Midbrain (tissue), 1 donor: ENCODE measurements at places on chromosomes 7 and 10.

- DNase-seq, result no peak
Measured at GRCh38 chr7:83751217-83751616, 102.3 kb upstream of the SEMA3E start.

GRCh38 chr10:588246-589165 is 101.0 kb downstream of the DIP2C start:
- DNase-seq, result no peak

DNA sequence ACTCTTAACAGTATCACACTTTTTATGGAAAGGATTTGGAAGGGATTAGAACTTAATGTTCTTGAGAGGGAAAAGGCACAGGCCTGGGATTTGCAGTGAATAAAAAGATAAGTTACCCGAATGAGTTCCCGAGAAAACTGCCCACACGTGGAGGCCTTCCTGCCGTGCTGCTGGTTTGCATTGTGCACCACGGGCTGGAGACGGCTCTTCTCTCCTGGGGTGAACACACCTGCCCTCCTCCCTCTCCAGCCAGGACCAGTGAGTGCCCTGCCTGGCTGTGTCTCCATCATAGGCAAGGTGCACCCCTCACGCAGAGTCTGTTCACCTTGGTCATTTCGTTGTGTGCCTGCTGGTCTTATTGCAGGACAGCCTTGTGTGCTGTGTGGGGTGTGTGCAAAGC is 336.3 kb upstream of the SHH start:
- DNase-seq, result no peak

GRCh38 chr10:128922172-128922571 is 544.9 kb upstream of the MGMT start:
- DNase-seq, result no peak

- no peak for DNase-seq
Measured at GRCh38 chr10:51204066-51204465, 129.8 kb downstream of the PRKG1 start.

DNA sequence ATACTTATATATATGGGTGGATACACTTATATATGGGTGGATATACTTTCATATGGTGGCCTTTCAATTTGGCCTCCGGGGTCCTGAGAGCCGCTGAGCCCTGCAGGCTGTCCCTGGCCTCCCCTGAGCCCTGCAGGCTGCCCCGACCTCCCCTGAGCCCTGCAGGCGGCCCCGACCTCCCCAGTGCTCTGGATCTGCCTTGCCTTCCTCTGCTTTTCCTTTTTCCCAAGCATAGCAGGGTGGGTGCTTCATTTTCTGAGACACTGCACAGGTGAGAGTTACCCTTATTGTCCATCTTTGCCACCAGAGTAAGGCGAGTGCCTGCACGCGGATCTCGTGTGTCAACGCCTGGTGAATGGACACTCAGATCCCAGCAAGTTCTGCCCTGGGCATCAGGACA is 106.6 kb downstream of the VIPR2 start:
- no peak for DNase-seq

GRCh38 chr10:86281396-86281795 is 85.2 kb downstream of the GRID1 start:
- no peak for DNase-seq

GRCh38 chr7:94304878-94305277 is 89.8 kb upstream of the COL1A2 start:
- no peak for DNase-seq

DNA sequence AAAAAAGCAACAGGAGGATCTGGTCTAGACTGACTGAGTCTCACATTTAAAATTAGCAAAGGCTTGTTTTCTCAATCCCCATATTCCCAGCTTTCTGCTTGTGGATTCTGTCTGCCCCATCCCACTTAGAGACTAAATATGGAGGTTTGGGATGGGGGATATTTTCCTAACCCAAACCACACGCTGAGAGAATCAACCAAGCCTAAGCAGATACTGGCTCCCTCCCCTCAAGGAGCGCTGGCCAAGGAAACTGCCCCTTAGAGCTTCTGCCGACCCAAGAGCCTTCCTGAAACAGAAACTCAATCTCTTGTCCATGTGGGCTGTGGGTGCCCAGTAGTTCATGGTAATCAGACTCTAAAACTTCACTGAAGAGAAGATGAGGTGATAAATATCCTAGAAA is 3.9 kb downstream of the FFAR4 start:
- DNase-seq, result no peak

DNA sequence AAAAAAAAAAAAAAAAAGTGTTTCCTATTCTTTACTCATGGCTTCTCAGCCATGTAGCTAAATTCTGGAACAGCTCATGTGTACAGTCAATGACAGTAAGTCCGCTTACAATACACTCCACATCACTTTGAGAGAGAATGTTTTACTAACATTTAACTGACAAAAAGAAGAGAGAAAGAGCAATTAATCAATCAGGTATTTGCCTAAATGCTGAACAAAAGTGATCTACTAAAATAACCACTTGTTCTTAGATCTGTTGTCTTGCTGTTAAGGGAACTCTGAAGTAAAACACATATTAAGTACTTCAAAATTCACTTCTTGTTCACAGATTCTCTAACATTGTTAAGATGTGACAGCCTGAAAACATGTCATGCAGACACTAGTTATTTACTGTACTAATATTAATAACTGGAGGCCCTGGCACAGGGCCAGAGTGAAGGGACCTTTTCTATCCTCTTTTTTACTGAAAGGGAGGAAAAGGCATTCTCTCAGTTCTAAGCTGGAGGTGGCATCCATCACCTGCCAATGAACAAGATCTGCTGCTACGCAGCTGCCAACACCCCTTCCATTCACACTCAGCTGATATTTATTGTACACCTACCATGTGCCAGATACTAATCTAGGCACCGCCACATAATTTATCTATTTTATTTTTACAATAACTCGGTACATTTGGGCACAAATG is 72.6 kb downstream of the AHR start:
- DNase-seq, result no peak

DNA sequence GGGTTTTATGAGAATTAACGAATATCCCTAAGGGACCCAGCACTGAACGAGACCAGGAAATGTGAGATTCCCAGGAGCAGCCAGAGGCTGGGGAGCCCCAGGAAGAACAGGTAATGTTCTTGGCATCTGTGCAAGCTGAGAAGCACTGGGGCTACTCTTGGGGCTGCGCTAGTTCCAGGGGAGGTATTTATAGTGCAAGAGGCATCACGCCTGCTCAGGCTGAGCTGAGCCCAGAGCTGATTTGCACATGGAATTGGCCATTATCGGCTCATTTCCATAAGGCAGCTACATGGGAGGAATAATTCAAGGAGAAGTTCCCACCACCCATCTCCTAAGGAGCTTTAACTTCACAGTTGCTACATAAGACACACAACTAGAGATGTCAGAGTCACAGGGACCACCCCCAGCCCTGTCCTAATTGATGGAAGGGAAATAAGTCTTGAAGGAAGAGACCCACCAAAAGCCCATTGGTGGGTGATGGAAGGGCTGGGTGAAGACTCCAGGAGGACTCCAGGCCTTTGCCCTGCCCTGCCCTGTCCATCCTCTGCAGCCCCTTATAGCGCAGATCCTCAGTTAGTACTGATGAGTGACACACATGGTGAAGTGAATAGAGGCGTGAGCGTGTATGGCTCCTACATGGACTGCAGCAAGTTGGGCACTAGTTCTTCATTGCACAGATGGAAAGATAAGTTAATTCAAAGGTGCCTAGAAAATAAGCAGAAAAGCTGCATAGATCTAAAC is 178.9 kb downstream of the GRID1 start:
- DNase-seq, result no peak

GRCh38 chr7:82057476-82057875 is 287.6 kb upstream of the HGF start:
- DNase-seq, result no peak

- DNase-seq, result peak; percentile 74
Measured at GRCh38 chr10:61974601-61975390, 73.3 kb downstream of the ARID5B start.

- peak; percentile 94 for DNase-seq
Measured at GRCh38 chr7:79452032-79452494, 1.4 kb downstream of the MAGI2 start.

GRCh38 chr10:17335065-17335464 is 107.0 kb downstream of the VIM start:
- no peak for DNase-seq

GRCh38 chr7:7505915-7506314 is 29.8 kb downstream of the COL28A1 start:
- DNase-seq, result no peak

- no peak for DNase-seq
Measured at GRCh38 chr7:31873816-31874597, 187.0 kb downstream of the PPP1R17 start.

- no peak for DNase-seq
Measured at GRCh38 chr10:6059506-6059905, 2.7 kb downstream of the IL2RA start.

GRCh38 chr10:114874827-114875411 is 53.3 kb downstream of the FHIP2A start:
- DNase-seq, result peak; percentile 13

- DNase-seq, result no peak
Measured at GRCh38 chr10:6588845-6589244, 8.8 kb upstream of the PRKCQ start.

DNA sequence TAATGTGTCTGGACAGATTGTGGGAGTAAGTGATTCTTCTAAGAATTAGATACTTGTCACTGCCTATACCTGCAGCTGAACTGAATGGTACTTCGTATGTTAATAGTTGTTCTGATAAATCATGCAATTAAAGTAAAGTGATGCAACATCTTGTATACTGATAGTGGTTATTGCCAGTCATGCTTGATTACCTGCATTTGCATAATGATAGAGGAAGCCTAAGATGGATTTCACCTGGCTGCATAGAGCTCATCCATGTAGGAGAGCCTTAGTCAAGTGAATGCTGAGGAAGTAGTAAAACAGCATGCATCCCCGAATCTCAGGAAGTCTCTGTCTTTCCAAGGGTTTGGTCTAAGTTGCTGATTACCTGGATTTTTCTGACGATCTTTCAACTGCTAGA is 64.2 kb upstream of the CAPZA2 start:
- DNase-seq, result no peak

- no peak for DNase-seq
Measured at GRCh38 chr10:98619446-98619845, 172.7 kb upstream of the HPS1 start.
